ENCODE measurements at places on chromosomes 16 and 17.

- no peak for DNase-seq
Measured at GRCh38 chr16:14527411-14528044, 102.5 kb downstream of the PARN start.

- DNase-seq, result peak; percentile 94
Measured at GRCh38 chr17:62644487-62645173, 17.2 kb downstream of the MRC2 start.

DNA sequence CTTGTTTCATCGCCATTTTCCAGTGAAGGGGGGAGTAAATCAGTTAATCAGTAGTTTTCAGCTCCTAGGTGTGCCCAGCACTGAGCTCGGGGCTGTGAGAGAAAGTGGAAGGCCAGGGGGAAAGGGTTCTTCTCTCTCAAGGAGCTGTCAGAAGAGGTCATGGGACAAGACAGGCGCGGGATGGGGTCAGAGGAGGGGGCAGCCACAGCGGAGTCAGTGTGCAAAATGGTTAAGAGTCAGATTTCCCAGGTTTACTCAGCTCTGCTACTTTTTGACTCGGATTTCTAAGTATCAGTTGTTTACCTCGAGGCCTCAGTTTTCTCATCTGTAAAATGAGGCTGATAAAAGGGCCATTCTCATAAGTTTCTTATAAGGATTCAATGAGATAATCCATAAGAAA lies 4.3 kb upstream of the XYLT1 start:
- DNase-seq, result no peak

- peak; percentile 81 for DNase-seq
Measured at GRCh38 chr17:50593321-50593720, 32.8 kb downstream of the CACNA1G start.

DNA sequence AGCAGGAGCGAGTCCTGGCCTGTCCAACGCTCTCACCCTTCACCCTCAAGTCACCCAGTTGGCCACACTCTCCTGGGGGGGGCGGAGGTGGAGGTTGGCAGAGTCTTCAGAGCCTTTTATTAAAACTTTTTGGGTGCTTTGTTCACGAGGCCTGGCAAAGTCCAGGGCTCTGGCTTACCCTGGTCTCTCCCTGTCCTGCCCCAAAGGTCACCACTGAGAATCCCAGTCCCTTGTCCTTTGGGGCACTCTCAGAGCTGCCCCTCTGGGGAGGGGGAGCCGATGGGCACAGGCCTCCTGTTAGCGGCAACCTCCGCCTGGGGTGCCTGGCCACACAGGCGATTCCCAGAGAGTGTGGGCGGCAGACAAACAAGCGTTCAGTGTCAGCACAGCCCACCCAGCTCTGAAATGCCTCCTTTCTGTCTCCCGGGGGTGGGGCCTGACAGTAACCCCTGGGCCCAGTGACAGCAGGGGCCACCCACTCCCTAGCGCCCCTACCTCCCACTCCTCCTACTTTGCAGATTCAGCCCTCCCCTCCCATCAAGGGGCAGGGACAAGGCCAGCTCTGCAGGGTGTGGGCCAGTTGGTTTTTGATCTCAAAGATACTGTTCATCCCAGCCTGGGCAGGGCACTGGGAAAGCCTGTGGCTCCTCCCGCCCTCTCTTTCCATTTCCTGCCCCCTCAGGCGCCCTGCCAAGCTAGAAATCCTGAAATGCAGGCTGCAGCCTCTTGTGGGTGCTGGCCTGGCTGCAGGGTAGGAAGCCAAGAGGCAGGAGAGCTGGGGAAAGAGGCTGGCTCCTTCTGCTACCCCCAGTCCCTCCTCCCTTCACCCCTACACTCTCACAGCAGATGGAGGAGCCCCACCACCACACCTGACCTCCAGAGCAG lies 36.6 kb upstream of the EMP2 start:
- peak; percentile 83 for DNase-seq

DNA sequence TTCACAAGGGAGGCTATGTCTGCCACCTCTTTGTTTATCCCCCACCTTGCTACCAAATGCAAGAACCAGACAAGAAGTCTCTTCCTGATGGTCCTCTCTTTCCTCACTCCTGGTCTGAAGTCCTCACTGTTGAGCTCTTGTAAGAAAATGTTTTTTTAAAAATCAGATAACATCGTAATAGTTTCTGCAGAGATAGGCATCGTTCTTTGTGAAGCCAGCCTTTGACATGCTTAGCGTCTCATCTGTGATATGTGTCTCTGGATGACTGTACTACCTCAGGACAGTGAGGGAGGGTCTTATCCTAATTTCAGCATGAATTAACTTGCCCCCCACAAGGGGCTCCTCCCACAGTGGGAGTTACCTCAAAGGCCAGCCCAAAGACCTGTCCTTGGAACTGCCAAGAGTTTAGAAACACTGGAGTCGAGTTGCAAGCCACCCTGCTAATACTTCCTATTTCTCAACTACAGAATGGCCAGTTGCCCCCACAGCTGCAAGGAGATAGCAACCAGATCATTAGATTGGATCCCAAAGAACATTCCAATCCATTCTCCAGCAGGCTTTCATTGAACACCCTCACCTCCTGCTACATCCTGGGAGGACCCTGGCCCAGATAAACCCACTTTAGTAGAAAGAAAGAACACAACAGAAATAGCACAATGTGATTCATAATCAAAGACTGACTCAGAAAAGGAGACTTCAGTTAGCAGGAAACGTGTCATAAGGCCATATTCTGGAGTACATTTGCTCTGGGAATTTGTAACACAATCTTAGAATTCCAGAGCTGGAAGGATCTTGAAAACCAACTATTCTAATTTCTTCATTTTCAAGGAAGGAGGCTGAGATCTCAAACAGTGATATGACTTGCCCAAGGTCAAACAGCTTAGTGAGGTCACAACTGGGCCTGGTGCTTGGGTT lies 151.0 kb downstream of the IRX3 start:
- no peak for DNase-seq

DNA sequence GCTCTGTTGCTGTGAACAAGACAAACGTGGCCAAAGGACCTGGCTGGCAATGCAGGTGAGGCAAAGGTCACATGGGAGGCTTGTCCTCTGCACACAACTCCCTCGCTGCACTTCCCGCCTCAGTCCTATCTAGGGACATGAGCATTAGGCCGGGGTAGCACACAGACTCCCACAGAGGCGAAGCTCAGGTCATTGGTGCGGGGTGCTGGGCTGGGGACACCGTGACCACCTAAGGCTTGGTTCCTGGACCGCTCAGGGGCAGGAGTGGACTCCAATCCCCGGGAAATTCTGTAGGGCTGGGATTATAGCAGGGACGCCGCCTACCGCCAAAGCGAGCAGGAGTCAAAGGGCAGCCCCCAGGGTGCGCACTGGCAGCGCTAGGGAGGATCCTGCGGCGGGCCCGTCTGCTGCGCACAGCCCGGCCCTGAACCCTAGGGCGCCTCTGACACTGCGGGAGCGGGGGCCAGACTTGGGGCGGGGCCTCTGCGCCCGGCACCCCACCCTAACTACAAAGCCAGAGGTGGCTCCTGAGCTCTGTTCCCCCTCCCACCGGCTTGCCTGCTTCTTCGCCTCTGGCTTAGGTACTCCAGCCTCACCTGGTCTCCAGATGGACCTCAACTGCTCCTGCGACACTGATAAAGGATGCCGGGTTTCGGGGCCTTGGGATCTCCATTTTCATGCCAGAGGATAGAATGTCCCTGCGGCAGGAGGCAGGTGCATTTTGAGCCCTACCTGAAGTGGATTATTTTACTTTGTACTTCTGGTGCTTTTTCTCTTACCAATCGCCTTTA lies 3.9 kb upstream of the MT1B start:
- DNase-seq, result no peak

GRCh38 chr16:17252064-17252463 lies 218.7 kb downstream of the XYLT1 start:
- DNase-seq, result no peak

DNA sequence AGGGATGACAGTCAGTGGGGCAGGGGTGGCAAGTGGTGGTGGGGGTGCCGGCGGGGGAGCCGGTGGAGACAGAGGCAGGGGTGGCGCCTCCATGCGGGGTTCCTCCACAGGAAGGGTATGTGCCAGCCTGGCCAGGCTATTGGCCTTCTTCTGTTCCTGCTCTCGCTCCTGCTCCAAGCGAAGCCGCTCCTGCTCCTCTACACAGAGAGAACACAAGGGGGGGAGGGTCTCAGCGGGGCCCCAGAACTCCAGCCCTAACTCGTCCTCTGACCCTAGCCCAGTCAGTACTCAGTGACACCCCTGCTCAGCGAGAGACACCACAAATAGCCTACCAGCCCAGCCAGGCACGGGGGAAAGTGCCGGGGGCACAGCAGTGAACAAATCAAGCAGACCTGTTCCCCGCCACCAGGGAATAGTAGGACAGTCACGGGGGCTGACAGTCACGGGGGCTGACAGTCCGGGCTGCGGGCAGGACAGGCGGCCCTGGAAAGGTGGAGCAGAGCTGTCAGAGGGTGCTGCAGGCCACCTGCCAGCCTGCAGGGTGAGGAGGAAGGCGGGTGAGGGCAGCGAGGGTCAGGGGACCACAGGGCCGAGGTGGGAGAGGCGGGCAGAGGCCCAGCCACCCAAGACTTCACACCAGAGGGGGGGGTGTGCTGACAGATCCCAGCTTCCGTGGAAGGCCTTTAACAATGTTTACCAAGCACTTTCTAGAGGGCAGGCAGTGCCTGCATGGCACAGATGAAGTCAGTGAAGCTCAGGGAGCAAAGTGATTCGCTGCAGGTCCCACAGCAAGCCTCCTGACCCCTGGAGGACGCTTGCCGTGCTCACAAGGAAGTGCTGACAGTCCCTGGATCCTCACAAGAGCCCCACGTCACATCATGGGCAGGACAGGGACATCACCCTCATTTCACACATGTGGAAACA lies 5.3 kb downstream of the MNT start:
- DNase-seq, result peak; percentile 33

- DNase-seq, result no peak
Measured at GRCh38 chr17:63945784-63946439, 13.8 kb upstream of the CD79B start.

- no peak for DNase-seq
Measured at GRCh38 chr17:6163612-6164333, 93.6 kb downstream of the WSCD1 start.

- DNase-seq, result no peak
Measured at GRCh38 chr17:76738468-76738850, 540 bp downstream of the MFSD11 start.

DNA sequence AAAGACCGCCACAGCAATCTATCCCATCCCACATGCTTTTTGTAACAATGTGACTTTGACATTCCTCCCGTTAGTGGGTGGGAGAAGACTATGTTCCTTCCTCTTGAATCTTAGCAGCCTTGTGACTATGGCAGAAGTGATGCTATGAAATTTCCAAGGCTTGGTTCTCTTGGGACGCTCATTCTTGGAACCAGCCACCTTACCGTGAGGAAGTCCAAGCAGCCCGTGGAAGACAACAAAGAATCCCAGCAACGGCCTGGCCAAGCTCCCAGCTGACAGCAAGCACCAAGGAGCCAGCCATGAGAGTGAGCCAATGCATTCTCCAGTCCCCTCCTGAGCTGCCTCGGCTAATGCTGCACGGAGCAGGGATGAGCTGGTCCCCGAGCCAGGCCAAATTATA lies 62.3 kb downstream of the VPS53 start:
- no peak for DNase-seq

DNA sequence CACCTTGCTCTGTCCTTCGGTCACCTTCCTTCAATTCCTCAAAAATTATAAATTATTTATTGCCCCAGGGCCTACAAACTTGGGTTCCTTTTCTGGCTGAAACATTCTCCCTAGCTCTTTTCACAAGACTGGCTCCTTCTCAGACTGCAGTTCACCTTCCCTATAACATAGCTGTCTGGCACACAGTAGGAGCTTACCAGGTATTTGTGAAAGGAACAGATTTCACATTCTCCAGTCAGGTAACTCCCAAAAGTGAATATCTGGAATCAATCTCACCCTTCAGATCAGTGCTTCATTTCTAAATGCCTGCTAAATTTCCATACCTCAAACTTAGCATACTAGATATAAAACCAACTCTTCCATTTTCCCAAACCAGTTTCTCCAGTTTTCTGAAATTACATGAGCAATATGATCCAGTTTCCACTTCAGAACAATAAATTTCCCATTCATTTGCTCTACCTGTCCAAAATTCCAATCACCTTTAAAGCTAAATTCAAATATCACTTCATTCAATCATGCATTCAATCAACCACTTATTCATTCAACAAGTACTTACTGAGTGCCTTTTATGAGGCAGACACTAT lies 6.1 kb downstream of the RFFL start:
- no peak for DNase-seq

DNA sequence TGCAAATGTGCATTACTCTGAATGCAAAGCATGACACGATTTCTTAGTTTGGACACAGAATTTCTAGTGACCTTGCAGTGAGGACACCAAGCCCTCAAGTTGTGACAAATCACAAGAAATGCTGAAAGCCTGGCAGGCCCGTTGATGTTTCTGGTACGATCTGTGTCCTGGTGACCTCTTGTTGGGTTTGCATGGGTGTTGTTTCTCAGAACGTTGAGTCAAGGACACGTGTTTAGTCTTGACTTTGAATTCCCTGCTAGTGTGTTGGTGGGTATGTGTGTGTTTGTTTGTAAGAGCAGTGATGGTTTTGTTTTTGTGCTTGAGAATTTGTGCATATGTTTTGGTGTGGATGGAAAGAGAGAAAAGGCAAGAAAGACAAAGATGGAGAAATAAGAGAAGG lies 37.8 kb upstream of the MAF start:
- DNase-seq, result no peak

DNA sequence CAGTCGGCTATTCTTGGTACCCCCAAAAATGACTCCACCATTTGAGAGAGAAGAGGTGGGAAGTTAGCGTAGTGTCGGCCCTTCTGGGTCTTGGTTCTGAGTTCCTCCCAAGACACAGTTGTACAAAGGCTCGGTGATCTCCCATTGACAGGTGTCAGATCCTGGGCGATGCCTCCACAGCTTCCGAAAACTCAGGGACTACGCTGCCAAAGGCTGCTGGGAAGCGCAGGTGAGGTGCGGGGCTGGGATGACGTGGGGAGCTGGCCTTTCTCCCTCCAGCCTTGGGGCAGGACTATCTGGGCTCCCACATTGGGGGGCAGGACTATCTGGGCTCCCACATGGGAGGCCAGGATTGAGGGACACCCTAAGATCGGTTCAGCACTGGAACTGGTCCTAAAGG lies 10.4 kb downstream of the CCNF start:
- DNase-seq, result no peak

DNA sequence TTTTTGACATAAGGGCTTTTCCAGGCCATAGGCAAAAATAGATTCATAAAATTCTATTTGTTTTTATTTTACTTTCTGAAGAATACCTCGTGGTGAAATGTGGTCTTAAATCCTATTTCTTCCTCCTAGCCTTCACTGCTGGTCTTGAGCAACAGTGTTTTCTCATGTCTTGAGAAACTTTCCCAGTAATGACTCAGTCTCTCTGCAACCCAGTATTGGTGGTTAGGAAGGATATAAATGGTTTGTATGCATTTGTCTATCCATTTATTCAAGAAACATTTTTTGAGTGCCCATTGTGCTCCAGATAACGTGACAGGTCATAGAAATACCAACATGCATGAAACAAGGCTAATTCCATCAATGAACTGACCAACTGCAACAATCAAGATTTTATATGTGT lies 213.9 kb downstream of the TMEM114 start:
- no peak for DNase-seq

DNA sequence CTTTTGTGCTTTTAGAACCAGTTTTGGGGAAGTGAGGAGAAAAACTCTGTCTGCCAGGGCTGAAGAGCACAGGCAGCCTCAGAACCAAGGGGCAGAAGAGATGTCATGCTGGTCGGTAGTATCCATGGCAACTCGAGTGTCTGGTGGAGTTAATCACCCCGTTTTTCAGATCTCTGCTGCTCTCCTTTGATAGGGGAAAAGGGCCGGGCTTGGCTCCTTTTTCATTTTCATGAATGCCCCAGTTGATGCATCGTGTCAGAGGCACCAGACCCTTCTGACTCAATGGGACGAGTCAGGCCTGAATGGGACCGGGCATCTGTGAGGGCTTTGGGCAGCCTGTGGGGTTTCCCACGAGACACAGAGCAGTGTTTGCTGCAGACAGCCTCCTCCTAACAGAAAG lies 304.6 kb downstream of the ABCC12 start:
- no peak for DNase-seq

Measured in BE2C (cell line).